ENCODE measurements at places on chromosomes 1 and 21.

DNA sequence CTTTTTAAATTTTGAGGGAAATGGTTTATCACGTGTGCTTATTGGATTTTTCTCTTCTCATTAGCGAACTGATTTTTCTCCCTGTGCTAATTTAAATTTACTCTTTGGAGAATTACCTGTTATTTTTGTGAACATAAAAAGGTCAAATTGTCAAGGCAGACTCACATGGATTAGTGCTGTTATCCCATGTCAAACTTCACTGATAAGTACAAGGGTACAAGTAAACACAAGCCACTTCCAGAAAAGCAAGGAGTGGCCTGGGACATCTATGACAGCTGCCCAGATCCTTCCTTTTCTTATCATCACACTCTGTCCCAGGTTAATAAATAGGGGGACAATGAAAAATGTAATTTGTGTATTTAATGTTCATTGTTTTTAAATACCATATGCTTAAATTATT is 901.2 kb downstream of the LTN1 start:
- DNase-seq = no peak

GRCh38 chr1:68426594-68426993 is 23.2 kb downstream of the RPE65 start:
- DNase-seq = no peak

DNA sequence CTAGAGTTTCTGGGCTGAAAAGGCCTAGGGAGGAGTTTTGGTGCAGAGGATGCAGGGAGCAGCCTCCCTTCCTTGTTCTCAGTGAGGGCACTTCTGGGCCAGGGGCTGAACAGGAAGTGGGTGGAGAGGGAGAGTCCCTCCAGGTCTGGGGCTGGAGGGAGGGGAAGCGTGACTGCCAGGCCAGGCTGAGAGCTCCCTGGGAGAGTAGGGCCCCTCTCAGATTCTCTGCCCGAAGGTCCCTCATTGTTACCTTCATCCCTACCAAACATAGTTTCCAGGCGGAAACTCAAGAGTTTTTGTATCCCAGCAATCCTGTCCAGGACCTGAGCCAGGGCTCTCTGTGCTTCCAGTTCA is 36.8 kb downstream of the CITED4 start:
- no peak for DNase-seq

DNA sequence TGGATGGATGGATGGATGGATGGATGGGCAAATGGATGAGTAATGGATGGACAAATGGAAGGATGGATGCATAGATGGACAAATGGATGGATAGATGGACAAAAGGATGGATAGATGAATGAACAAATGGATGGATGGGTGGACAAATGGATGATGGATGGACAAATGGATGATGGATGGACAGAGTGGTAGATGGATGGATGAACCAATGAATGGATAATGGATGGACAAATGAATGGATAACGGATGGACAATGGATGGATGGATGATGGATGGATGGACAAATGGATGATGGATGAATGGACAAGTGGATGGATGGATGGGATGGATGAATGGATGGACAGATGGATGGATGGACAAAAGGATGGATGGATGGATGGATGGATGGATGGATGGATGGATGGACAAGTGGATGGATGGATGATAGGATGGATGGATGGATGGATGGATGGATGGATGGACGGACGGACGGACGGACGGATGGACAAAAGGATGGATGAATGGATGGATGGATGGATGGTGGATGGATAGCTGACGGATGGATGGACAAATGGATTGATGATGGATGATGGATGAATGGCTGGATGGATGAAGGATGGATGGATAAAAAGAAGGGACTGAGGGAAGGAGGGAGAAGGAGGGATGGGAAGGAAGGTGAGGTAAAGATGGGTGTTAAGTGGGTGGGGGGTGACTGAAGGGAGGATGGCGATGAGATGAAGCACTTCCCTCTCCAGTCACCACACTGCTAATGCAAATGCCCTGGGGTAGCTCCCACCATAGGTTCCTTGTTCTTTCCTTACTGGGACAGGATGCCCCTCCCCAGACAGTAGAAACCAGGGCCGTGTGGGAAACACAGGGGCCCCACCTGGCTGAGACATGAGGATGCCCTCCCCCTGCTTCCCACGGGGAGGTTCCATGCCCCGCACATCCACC is 29.8 kb downstream of the CHD5 start:
- DNase-seq = no peak

- no peak for DNase-seq
Observed at GRCh38 chr1:240198376-240198775, 106.7 kb downstream of the FMN2 start.

DNA sequence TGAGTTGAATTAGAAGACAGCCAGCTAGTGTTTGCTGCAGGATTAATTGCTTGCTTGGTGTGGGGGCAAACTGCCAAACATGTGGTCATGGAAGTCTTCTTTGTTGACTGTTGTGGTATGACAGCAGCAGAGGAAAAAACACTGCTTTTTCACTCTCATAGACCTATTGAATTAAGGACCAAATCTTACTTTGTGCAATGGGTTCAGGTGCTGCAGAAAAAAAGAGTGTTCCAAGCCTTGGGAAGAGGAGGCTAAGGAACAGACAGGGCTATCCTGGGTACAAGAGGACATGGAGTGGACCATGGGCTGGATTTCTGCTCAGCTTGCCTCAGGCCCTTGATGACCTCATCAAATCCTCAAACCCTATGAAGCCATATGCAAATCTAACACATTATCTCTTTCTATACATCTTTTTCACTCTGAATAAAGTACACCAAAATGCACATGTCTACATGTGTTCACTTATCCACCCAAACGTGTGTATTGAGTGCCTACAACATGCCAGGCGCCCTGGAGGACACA is 61.5 kb downstream of the SIPA1L2 start:
- no peak for DNase-seq

DNA sequence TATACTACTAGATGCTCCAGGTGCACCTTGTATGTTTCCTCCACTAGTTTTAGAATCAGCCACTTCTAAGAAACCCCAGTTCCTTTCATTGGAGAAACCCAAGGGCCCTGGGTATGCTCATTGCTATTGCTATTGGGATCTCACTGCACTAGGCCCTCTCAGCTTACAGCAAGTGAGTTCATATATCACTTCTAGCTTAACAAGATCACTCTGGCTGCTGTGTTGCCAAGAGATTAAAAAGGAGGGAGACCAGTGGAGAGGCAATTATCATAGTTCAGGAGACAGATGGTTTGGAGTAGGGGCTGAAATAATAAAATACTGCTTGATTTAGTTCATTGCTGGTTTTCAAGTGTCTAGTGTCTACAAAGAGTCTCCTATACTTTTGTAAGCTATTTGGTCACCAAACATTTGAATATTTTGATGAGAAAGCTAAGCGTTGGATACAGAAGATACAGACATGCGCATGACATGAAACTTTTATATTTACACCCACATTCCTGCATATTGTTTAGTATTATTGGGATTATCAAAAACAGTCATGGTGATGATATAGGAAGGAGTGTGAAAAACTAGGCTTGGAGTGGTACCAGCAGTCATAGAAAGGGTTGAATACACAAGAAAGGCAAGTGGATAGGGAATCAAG is 671.9 kb downstream of the ADGRL2 start:
- no peak for DNase-seq

DNA sequence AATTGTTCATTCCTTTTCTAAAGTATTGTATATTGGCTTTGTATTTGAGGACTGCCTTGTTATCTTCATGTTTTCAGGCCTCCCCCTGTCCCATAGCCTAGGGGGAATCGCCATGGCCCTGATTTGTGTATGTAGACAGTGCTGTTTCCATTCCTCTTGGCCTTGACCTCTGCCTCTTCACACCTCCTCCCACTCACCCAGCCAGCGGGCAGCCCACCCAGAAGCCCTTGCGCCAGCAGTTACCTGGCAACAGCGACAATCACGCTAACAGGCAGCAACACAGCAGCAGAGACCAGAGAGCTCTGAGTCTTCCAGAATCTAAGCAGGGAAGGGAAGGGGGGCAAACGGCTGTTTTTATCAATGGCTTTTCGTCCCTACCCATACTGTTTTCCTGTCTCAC is 50.0 kb upstream of the NPL start:
- no peak for DNase-seq

- DNase-seq = no peak
Observed at GRCh38 chr1:16980473-16981268, at the start of gene MFAP2. Gene MFAP2, minus strand, starts transcription at chr1:16980620. Its CDS starts 2,347 bp downstream, at chr1:16978273.

DNA sequence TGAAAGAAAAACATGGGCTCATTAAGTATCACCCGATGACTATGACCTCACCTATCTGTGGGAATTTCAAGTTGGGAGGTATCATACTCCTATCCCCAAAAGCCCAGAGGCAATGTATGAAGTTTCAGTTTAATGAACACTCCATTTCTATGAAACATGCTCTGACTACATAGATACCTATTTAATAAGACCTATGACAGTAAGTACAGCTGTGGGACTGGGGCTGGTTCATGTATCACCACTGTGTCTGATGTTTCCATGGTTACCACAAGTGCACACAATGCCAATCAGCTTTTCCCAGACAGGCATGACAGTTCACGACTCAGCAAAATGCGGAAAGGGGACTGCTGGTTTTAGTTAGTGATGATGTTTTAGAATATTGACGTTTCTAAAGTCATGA is 167.7 kb downstream of the SIPA1L2 start:
- DNase-seq = no peak

GRCh38 chr1:207872621-207873020 is 38.3 kb downstream of the CD34 start:
- no peak for DNase-seq

DNA sequence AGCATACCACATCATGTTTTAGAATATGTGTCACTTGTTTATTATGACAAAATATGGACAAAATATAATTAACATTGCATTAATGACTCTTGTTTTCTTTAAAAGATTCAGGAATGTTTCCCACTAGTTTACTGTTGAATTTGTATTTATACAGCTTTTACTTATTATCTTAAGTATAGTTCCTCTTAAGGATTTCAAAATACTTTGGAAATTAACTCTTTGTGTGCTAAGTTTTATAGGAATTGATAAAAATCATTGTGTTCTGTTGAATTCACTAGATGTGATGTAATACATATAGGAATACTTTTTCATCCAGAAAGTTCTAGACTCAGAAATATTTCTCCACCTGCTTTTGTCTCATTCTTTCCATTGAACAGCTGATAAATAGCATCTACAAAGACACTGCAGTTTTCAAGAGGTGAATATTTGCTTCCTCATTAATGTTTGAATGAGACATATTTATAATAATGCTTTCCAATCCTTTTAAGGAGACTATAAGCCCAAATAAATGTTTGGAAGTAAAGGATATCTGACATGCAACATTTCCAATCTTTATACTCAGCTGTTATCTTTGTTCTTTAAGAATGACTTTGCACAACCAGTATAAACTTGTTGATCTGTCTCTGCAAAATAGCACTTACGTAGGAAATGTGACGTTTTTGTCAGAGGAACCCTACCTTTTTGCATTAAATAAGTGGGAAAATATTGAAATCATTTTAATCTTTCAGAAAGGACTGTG is 38.4 kb upstream of the SAMSN1 start:
- DNase-seq = no peak

DNA sequence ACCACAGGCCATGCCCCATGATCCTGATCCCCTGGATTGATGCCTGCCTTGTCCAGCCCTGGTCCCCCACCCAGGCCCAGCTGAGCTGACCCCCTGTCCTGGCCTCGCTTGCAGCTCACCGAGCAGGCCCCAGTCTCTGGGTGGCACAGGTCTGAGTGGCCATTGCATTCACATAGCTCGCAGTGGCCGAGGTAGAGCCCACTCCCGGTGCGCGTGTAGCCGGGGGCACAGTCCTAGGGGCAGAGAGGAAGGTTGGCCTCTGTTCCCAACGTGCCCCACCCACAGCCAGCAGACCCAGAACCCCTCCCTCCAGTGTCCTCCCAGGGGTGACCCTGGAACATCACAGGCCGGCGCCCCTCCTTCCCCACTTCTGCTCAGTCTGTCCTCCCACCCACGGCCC is 51.9 kb downstream of the LDLRAD2 start:
- DNase-seq = no peak

DNA sequence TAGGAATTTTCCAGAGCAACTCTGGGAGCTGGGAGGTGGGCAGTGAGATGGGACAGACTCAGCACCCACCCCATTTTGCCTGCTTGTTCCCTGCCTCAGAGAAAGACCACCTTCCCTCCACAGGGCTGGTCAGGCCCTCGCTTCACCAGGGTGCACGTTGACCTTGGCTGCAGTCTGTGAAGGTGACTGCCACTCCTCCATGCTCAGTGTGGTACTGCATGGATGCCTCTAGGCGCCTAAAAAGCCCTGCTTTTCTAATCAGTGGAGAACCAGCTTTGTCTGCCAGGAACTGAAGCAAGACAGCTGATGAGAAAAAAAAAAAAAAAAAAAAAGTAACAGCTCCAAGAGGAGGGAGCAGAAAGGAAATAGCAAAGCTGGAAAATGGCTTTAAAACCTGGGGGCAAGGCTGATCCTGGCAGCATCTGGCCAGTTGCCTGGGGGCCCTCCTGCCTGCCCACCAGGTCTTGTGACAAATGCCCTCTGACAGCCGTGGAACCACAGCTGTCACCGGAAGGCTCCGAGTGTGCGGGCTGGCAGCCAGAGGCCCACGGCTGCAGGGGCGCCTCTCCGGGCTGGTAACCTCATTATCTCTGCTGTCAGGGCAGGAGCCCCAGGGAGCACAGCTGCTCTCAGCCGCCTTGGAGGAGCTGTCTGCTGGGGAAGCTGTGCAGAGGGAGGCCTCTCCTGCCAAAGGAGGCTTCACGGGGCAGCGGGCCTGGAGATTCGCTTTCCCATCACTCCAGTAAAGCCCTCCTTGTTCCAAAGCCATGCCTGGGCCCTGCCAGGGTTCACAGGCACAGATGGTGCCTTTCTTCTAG is 13.7 kb downstream of the KIAA1614 start:
- DNase-seq = no peak

GRCh38 chr1:41547781-41548560 is 63.5 kb upstream of the EDN2 start:
- no peak for DNase-seq

GRCh38 chr1:221724931-221725605 is 16.8 kb downstream of the DUSP10 start:
- DNase-seq = no peak

All from CD4-positive, alpha-beta T cell treated with Interleukin-4 for 1 hour (primary cell).